GM10248 (cell line): ENCODE measurements at places on chromosomes 5 and 9.

- no peak for DNase-seq
These were observed 10.7 kb upstream of the CLK4 start for GRCh38 chr5:178637356-178638074.

DNA sequence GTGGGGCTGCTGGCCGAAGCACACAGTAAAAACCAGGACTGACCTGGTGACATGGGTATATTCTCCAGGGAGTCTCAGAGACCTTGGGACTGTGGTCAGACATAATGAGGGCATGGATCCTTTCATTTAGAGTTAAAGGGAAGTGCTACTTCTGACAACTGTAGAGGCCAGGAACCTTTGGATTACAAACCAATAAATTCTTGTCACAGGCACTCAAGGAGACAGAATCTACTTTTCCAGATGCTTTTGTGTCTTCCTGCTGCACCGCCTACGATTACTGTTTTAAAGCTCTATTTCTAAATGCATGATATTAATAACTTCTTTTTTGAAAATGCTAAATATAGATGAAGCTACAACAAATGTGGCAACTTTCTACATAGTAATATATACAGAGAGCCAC lies 106.5 kb upstream of the LPAR1 start:
- no peak for DNase-seq

DNA sequence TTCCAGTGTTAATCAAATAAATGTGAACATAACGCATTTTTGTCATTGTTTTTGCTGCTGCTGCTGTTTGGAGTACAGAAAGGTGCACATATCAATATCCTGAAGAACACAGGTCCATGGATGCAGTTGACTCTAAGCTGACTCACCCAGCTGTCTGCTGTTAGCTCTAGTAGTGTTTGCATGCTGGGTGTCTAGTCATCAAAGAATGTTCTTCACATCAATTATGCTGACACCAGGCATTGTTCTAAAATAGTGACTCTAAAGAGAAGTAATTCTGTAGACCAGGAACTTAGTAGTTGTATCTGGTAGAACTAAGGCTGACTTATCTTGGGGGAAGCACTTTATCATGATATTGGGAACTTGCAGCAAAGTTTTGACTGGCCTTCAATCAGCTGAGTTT lies 55.7 kb upstream of the DPYSL3 start:
- DNase-seq = no peak

DNA sequence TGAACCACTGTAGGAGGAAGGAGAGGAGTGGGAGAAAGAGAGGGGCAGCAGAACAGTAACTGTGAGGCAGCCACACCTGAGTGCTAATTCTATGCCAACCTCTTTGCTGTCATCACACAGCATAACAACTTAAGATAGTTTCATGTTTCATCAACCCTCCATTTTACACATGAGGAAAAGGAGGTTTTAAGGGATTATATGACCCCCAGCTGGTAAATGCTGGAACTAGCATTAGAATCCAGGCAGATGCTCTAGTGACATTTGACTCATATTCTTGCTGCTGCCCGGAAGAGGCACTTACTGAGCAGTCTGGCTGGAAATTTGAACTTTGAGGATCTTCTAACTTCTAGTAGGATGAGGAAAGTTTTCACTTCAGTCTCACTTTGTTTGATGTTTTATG lies 24.1 kb upstream of the VLDLR start:
- no peak for DNase-seq

GRCh38 chr5:78587775-78588291 lies 60.7 kb downstream of the LHFPL2 start:
- DNase-seq = no peak

DNA sequence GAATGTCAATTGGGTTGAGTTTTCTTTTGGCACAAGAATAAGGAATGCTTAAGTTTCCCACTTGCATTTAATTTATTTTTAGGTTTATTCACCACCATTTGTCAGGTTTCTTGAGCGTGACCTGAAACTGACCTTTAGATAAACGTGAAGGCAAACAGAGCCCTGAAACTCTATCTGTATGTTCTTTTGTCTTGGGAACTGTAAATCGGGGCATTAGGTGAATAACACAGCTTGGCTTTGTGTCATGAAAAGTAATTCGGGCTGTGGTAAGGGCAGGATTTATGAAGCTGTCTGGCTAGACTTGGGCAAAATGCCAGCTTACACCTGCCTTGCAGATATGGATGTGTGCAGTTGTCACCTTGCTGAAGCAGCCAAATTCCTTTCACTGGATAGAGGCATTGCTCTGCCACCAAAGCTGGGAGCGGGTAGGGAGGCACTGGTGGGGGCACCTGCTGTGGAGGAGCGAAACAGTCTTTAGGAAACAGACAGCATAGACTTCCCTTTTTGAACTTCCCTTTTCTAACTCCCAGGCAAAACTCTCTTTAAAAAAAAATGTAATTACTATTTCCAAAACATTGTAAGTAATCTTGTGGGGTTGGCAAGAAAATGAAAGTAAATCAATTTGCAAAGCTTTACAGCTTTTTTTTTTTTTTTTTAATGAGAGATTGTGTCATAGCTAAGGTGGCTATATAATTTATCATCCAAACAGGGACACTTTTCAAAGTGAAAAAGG lies 545.2 kb downstream of the CSNK1G3 start:
- DNase-seq = peak; percentile 15

DNA sequence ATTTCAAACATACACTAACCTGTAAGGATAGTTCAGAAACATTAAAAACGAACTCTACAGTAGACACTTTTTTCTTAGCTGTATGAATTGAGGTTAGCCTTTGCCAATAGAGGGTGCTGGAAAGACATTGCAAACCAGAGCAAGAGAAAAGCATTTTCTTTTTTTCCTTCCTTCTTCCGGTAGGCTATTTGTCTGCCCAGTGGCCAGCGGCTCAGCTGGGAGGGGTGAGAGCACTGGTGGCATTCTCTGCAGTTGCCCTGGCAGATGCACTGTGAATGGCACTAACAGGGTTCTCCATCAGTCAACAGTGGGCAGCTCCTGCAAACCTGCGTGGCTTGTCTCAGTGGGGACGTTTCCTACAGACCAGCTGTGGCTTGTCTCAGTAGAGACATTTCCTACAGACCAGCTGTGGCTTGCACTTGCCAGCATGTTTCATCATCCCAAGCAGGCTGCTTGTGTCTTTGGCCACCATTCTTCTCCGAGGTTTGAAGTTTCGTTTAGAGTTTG lies 984.5 kb upstream of the CDH18 start:
- DNase-seq = no peak
